ENCODE measurements at places on chromosomes 12 and 14.

DNA sequence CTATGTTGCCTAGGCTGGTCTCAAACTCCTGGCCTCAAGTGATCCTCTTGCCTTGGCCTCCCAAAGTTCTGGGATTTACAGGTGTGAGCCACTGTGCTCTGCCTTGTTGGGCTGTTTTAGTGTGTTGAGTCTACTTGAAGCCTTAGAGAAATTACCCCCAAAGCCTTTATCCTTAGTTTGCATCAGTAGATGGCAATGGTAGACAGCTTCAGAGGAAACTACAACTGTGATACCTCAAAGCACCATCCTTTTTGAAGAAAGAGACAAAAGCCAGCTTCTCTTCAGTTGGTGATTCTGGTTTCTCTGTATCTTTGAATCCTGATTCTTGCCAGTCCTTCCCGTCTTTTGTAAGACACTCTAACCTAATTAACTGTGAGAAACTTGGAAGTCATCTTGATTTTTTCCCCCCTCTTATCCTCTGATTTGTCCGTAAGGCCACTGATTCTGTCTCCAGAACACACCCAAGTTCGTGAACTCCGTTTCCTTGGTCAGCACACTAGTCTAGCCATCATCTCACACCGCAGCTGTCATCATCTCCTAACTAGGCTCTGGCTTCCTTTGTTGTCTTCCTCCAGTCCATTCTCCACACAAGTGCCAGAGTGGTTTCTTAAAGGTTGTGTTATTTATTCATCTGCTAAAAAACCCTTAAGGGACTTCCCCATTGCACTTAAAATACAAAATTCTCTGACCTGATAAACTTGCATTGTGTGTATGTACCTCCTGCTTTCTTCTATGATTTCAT lies 20.2 kb downstream of the ATP2A2 start:
- peak overlapping the region; percentile 12 for H3K27ac ChIP-seq
- ATAC-seq = no peak
- no peaks in the 10 kb centered on the region for H3K27me3 ChIP-seq
- peaks cover 72% of the 10 kb centered on the region for H3K36me3 ChIP-seq
- H3K4me3 ChIP-seq = no peak overlapping the region

GRCh38 chr12:54279227-54279631 lies 693 bp downstream of the CBX5 start:
- H3K4me1 ChIP-seq = peaks cover 56% of the 10 kb centered on the region
- H3K36me3 ChIP-seq = no peaks in the 10 kb centered on the region
- H3K4me3 ChIP-seq = no peak overlapping the region
- ATAC-seq = no peak
- H3K27me3 ChIP-seq = no peaks in the 10 kb centered on the region

- no peak for ATAC-seq
- H3K27ac ChIP-seq = no peak overlapping the region
- H3K27me3 ChIP-seq = peaks cover 78% of the 10 kb centered on the region
Measured at GRCh38 chr14:28764257-28765160, 2.1 kb upstream of the FOXG1 start.

DNA sequence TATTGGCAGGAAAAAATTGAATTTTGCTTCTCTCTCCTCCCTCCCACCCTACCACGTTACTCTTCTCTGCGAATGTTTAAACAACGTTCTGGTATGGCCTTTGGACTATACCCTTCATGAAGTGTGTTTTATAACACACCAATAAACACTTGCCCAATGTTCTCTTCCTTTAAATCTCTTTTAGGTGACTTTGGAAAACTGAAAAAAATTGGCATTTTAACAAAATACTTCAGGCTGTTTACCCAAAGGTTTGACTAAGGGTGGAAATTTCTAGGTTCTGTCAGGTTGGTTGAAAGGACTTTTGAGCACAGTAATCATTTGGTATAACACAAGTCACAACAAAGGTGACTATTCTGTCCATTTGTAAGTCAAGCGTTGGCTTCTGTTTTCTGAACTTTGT lies 446.8 kb downstream of the AEBP2 start:
- H3K4me1 ChIP-seq = no peaks in the 10 kb centered on the region
- no peak overlapping the region for H3K27ac ChIP-seq
- no peaks in the 10 kb centered on the region for H3K36me3 ChIP-seq
- no peak for ATAC-seq

DNA sequence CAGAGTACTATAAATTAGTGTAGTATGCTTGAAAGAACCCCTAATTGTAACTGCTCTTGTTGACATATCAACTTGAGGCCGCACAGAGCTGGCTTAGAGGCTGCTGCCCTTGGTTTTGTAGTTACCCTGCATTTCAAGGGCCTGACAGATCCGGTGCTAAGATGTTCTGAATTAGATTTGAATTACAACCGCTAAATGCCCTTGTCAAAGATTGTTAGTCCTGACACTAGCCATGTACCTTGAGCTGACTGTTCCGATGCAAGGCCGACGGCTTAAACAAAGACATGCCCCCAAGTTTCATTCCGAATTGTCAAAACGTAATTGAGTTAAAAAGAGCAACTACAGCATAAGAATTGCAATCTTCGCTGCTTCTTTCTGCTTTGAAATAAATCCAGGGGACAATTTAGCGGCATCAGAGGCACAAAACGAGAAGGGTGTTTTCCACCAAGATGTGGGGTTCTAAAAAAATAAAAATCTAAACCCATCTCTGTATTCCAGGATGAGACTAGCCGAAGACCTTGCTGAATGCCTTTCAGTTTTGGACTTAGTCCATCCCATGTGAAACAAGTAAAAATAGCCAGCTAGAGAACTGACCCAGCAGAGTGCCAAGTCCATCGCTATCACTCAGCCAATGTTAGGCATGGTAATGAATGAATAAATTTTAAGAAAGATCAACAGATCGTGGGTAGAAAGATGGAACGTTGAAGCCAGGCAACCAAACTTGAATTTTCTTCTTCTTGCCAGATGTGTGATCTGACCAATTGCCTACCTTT lies 148.7 kb downstream of the DICER1 start:
- H3K27ac ChIP-seq = no peak overlapping the region
- no peak for ATAC-seq
- no peak overlapping the region for H3K4me3 ChIP-seq
- H3K4me1 ChIP-seq = no peaks in the 10 kb centered on the region
- peaks cover 47% of the 10 kb centered on the region for H3K27me3 ChIP-seq

GRCh38 chr14:99078426-99078825 lies 193.6 kb downstream of the BCL11B start:
- H3K4me1 ChIP-seq = no peaks in the 10 kb centered on the region
- no peak overlapping the region for H3K4me3 ChIP-seq
- no peaks in the 10 kb centered on the region for H3K36me3 ChIP-seq
- ATAC-seq = no peak
- no peak overlapping the region for H3K27ac ChIP-seq

DNA sequence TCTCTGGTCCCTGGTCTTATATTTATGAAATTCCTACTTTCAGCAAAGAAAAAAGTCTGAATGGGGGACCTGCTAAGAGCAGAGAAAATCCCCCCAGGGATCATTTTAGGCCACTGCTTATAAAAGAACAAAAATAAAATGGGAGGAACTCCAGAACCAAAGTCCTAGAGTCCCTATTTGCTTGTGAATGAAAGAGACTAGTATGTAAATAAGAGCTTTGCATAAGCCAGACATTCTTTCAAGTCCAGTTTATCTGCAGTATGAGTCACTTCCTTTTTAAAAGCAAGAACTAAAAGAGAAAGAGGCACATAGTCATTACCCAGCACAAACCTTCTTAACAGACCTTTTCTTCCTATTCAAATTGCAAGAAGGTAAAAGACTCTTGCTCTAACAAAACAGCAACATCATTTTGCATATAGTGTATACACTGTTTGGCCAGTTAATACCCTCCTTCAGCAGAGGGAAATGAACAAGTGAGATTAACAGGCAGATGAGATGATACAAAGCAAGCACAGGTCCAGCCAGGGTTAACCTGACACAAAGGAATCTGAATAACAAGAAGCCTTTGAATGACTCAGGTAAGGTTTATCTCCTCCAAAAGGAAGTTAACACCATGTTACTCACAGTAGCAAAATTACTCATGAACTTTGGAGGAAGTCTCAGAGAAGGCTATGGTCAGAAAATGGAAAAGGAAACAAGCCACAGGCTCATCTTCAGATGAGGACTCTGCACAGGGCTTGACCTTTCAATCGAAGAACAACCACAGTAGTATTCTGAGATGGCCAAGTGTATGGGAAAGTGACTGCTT lies 87.3 kb downstream of the PHLDA1 start:
- H3K4me1 ChIP-seq = peaks cover 20% of the 10 kb centered on the region
- H3K27ac ChIP-seq = peak overlapping the region; percentile 83

GRCh38 chr12:104575442-104576186 lies 118.9 kb downstream of the CHST11 start:
- no peaks in the 10 kb centered on the region for H3K27me3 ChIP-seq
- H3K4me3 ChIP-seq = no peak overlapping the region
- H3K27ac ChIP-seq = peak overlapping the region; percentile 49
- H3K4me1 ChIP-seq = peaks cover 65% of the 10 kb centered on the region
- no peak for ATAC-seq

GRCh38 chr14:88868558-88869159 lies 44.2 kb downstream of the TTC8 start:
- no peaks in the 10 kb centered on the region for H3K27me3 ChIP-seq
- peak; percentile 54 for ATAC-seq
- peaks cover 18% of the 10 kb centered on the region for H3K36me3 ChIP-seq
- H3K4me3 ChIP-seq = no peak overlapping the region
- H3K4me1 ChIP-seq = no peaks in the 10 kb centered on the region

GRCh38 chr14:53034688-53035230 lies 83.9 kb upstream of the FERMT2 start:
- H3K27me3 ChIP-seq = no peaks in the 10 kb centered on the region
- ATAC-seq = no peak
- peaks cover 63% of the 10 kb centered on the region for H3K36me3 ChIP-seq
- H3K4me3 ChIP-seq = no peak overlapping the region
- H3K27ac ChIP-seq = no peak overlapping the region
- no peaks in the 10 kb centered on the region for H3K4me1 ChIP-seq

DNA sequence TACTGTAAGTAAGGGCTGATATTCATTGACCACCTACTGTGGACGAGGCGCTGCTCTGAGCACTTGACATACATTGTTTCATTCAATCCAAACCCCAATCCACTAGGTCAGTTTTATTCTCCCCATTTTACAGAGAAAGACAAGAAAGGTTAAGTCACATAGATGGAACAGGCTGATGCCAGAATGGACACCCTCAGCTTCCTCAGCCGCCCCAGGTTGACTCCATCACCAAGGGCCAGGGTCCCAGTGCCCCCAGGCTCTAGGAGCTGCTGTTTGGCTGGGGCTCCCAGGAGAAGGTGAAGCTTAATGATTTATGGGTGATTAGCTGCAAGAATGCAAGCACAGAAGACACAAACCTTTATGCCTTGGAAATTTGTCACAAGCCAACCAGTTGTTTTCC lies 671 bp upstream of the AQP2 start:
- peaks cover 73% of the 10 kb centered on the region for H3K27me3 ChIP-seq
- peaks cover 19% of the 10 kb centered on the region for H3K4me1 ChIP-seq
- no peak overlapping the region for H3K4me3 ChIP-seq
- no peak for ATAC-seq

DNA sequence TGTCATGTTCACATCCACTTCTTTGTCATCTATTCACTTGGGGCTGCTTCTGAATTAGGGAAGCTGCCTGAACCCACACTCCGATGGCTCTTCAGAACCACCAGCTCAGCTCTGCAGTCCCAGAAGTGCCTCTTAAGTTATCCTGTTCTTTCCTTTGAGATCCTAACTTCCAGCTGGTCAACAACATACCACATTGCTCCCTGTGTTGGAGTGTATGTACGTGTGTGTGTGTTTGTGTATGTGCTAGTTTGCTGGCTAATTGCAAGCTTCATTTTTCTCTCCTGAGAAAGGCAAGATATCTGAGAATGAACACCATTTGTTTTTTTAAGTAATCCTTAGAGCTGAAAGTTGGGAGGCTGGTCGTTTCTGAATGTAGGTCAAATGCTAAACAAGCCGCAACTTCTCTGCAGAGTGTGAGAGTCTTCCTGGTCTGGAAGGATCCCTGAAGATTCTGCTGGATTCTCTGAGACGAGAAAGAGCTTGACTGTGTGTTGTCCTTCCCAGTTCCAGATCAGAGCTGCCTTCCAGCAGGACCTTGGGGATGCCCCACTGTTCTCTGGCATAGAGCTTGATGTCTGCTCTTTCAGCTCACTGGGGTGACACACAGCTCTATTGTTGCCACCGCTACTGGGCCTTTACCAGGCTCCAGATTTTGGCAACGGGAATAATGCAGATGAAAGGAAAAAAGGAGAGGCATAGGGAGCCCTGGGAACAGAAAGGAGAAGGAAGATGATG lies 839 bp downstream of the GSG1 start:
- peaks cover 59% of the 10 kb centered on the region for H3K4me1 ChIP-seq
- no peak for ATAC-seq
- H3K4me3 ChIP-seq = no peak overlapping the region
- no peaks in the 10 kb centered on the region for H3K27me3 ChIP-seq
- peak overlapping the region; percentile 91 for H3K27ac ChIP-seq

GRCh38 chr14:54798465-54799124 lies 104.0 kb downstream of the GCH1 start:
- ATAC-seq = no peak
- no peak overlapping the region for H3K4me3 ChIP-seq
- peaks cover 14% of the 10 kb centered on the region for H3K27me3 ChIP-seq
- no peak overlapping the region for H3K27ac ChIP-seq
- peaks cover 4% of the 10 kb centered on the region for H3K36me3 ChIP-seq

GRCh38 chr12:92529944-92530343 lies 172.8 kb upstream of the PLEKHG7 start:
- peak; percentile 57 for ATAC-seq
- no peak overlapping the region for H3K4me3 ChIP-seq
- H3K27me3 ChIP-seq = no peaks in the 10 kb centered on the region
- H3K27ac ChIP-seq = peak overlapping the region; percentile 62
- H3K36me3 ChIP-seq = no peaks in the 10 kb centered on the region

- H3K4me1 ChIP-seq = peaks cover 18% of the 10 kb centered on the region
- peaks cover 8% of the 10 kb centered on the region for H3K27me3 ChIP-seq
- no peak overlapping the region for H3K4me3 ChIP-seq
- no peak overlapping the region for H3K27ac ChIP-seq
Measured at GRCh38 chr12:43105426-43105981, 446.5 kb downstream of the ADAMTS20 start.

DNA sequence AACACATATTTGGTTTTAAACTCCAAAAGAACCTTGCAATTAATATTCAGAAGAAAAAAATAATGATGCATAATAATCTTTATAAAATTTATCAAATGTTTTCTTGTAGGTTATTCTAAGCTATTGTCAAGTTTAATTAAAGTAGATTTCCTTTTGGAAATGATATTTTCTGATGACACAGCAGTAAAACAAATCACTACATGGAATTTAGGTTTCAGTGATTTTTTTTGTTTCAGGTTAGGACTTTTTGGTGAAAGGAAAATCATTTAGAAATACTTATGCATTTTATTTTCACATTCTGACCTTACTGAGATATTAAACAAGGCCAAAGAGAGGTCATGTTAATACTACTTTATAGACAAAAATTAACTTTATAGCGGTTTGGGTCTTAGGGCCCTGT lies 1067.2 kb downstream of the TMTC2 start:
- H3K36me3 ChIP-seq = no peaks in the 10 kb centered on the region
- ATAC-seq = no peak
- no peak overlapping the region for H3K27ac ChIP-seq
- H3K4me3 ChIP-seq = no peak overlapping the region

DNA sequence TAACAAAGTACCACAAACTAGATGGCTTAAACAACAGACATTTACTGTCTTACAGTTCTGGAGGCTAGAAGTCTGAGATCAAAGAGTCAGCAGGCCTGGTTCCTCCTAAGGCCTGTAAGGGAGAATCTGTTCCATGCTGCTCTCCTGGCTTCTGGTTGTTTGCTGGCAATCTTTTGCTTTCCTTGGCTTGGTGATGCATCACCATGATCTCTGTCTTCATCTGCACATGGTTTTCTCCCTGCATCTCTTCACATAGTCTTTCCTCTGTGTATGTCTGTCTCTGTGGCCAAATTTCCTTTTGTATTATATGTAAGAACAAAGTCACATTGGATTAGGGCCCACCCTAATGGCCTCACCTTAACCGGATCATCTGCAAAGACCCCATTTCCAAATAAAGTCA lies 168.5 kb downstream of the CAPZA3 start:
- no peak overlapping the region for H3K4me3 ChIP-seq
- H3K27ac ChIP-seq = no peak overlapping the region
- H3K4me1 ChIP-seq = no peaks in the 10 kb centered on the region
- no peaks in the 10 kb centered on the region for H3K36me3 ChIP-seq
- H3K27me3 ChIP-seq = no peaks in the 10 kb centered on the region

Data from stimulated activated memory B cell treated with anti-CD40 and anti-IgM and Interleukin-4, amounts not matched to agents 10 μg/mL and 1 μg/mL and 100 μg/mL, for 72 hours (primary cell).